Non-pigmented ciliary epithelial cell (primary cell): ENCODE measurements at places on chromosomes 2 and 18.

GRCh38 chr2:219042157-219042556, 841 bp upstream of the CFAP65 start:
- DNase-seq = no peak

DNA sequence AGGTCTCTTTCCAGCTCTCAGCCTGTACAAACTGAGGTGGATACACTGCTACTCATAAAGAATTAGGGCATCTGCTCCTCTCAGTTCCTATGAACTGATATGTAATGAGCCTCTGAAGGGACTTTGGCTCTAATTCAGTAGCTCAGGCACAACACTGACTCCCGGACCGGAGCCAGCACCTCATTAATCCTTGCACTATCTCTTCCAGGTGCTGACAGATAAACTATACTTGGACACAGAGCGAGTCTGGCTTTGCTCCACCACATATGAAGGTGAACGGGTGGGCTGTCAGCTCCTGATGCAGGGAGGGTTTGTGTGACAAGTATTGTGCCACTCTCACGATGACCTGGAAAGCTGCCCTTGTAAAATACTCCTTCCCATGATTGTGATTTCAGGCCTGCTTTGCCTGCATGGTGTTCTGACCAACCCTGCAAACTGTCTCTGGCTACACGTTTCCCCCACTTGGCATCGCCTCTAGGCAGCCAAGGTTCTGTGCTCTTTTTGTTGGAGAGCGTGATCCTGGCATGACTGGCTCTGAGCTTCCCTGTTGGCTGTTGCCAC, 111.6 kb upstream of the LMAN1 start:
- no peak for DNase-seq

GRCh38 chr2:2243666-2244065, 87.4 kb downstream of the MYT1L start:
- no peak for DNase-seq

DNA sequence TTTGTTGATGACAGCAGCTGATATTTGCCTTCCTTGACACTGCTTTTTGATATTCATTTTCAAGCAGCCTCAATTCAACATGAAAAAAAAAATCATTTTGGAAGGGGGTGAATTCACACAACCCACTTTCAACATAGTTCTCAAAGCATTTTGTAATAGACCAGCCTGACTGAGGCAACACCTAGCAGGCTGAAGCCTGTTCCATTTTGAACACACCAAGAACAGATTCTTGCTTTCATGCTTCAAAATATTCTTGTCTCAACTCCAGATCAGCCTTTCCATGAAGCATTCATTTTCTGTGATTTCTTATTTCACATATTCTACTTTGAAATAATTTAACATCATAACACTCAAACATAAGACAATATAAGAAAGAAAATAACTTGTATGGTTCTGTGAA, 812.6 kb upstream of the POU3F3 start:
- no peak for DNase-seq

- no peak for DNase-seq
These were observed 847.3 kb upstream of the ACVR2A start for GRCh38 chr2:146997488-146997887.

- DNase-seq = no peak
These were observed 22.6 kb downstream of the EIF4E2 start for GRCh38 chr2:232573042-232573441.

- DNase-seq = no peak
These were observed 140.8 kb downstream of the TMEFF2 start for GRCh38 chr2:192053921-192054320.

- DNase-seq = no peak
These were observed 244.9 kb upstream of the CXCR4 start for GRCh38 chr2:136362676-136363390.

DNA sequence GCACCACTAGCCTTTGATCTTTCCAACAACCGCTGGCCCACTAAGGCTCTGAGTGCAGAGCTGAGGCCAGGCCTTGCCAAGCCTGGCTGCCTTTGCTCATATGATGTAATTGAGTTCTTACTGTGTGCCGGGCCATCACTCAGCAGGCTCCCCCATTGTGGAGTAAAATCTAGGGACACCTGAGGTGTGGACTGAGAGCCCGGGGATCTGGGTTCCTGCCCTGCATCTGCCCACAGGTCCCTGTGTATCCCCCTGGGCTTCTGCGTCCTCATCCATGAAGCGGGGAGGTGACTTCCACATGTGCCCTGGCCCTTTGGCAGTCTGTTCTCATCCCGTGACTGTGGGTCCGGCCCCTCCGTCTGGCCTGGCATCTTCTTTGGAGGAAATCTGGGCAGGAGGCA, 33.8 kb downstream of the GREB1 start:
- DNase-seq = no peak

DNA sequence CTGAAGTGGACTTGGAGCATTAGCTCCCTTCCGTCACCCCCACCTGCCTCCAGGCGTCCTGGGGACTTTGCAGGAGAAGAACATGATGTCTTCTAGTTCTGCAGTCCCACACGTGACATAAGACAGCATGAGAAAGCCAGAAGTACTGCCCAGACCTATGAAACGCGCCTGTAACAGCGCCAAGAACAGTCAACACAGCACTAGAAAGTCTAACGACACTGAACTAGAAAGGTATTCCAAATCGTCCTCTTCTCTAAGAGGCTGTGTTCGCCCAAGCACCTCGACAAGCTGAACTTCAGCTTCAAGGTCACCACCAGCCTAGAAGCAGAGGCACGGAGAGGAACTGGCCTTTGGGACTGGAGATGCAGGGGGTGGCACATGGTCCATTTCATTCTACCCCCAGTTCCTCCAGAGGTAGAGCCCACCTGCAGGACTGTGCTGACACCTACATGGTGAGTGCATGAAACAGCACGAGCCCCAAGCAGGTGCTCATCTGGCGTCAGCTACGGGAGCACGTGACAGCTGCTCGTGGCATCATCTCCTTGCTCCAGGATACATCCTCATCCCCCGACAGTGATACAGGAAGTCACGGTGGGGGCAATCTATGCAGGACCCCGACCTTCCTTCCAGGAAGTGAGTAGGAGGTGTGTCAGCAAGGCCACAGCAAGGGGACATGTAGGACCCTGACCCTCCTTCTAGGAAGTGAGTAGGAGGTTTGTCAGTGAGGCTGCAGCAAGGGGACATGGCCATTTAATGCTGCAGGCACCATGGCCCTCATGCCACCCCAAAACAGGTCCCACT, 3.7 kb downstream of the HDAC4 start:
- DNase-seq = no peak

DNA sequence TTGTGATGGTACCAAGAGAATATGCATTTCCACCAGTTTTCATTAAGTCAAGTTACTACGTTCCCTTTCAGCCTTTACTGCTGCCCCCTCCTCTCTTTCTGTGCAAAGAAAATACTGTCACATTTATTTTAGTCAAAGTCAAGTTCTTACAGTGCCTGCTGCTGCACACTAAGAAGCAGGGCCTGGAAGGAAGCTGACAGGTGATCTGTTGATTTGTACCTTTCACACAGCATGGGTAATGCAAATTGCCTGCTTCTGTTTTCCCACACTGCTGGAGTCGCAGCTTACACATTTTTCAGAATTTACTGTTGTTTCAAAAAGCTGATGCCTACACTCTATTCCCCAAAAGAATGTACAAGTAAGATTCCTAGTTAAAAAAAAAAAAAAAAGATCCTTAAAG, 48.7 kb upstream of the CD226 start:
- DNase-seq = no peak

DNA sequence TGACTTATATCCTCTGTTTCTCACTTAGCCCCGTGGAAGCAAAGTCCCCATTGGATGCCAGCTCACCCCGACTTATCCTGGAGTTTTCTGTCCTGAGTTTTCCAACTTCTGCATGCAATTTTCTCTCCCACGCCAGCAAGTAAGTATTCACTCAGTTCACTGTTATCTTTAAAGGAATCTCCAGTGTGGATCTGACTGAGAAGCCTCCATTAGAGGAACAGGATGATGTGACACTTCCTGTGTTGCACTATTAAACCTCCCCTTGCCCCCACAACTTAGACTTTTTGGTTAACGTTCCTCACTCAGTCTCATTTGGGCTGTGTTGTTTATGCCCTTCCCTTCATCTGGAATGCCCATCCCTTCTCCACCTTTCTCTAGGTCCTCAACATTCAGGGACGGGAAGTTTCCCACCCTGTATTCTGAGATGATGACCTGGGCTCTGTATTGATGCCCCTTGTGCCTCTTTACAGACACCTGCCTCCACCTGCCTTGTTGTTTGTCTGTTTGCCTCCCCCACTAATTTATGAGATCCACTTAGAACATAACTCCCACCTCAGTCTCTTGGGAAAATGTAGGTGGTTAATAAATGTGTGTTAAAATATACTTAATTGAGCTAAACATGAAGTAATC, 536.1 kb upstream of the RAB6C start:
- DNase-seq = no peak

DNA sequence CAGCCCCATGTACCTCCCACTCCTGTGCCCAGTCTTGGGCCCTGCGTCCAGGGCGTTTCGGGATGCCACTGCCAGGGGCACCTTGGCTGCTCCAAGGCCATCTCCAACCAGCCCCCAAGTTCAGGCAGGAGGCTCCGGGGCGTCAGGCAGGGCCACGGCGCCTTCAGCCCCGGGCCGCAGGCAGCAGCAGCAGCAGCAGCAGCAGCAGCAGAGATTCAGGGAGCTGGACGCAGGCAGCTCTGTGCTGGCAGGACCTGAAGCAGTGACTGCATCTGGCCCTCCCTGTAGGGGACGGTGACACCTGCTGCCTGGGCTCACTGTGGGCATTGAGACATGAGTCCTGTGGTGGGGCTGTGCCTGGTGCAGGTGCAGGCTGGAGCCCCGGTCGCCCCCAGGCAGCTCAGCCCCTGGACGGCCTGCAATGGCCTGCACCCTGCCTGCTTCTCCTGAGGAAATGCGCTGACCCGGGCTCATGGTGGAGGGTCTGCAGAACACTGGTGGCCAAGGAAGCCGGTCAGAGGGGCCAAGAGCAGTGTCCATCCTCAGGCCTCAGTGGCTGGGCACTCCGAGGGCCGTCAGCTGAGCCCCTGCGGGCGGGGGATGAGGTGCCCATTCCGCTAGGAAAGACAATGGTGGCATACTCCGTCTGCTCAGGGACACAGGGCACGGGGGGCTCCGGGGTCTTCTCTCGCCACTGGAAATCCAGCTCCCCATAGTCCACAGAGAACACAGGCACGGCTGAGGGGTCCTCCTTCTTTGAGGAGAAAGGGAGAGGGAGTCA, 8.0 kb downstream of the PDCD1 start:
- DNase-seq = no peak

DNA sequence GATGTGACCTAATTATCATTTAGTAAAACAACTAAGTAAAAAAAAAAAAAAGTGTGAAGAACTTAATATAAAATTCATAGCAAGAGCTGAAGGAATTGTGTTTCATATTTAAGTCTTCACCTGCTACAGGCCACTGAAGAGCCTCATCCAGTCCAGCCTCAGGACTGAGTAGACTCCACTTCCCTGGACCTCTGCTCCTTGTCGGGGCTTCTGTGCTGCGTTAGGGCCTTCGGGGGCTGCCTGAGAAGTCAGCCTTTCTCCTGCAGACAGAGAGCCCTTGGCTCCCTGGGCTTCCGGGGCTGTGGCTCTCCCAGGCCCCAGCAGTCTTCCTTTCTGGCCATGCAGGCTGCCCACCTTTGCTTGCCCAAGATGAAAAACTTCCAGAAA, 95.5 kb downstream of the MTCL1 start:
- DNase-seq = no peak

- no peak for DNase-seq
These were observed 10.7 kb downstream of the TNS1 start for GRCh38 chr2:217992061-217992460.

GRCh38 chr18:12376034-12376753, 833 bp downstream of the AFG3L2 start:
- no peak for DNase-seq

- DNase-seq = no peak
These were observed 864.6 kb upstream of the FSHR start for GRCh38 chr2:50018921-50019320.

- DNase-seq = no peak
These were observed 760.5 kb downstream of the SATB2 start for GRCh38 chr2:198697218-198697617.

- no peak for DNase-seq
These were observed 265.3 kb downstream of the DYSF start for GRCh38 chr2:71718686-71719085.

GRCh38 chr2:122341007-122341406, 585.6 kb downstream of the TSN start:
- no peak for DNase-seq
